ENCODE measurements at places on chromosomes 16 and 17. TPM values are rescaled to one million over a fixed set of nuclear protein-coding genes. Genes with fewer than 3 reads are reported as not detected.

TSC2 gene
- 83.0 TPM for total RNA-seq

DNA sequence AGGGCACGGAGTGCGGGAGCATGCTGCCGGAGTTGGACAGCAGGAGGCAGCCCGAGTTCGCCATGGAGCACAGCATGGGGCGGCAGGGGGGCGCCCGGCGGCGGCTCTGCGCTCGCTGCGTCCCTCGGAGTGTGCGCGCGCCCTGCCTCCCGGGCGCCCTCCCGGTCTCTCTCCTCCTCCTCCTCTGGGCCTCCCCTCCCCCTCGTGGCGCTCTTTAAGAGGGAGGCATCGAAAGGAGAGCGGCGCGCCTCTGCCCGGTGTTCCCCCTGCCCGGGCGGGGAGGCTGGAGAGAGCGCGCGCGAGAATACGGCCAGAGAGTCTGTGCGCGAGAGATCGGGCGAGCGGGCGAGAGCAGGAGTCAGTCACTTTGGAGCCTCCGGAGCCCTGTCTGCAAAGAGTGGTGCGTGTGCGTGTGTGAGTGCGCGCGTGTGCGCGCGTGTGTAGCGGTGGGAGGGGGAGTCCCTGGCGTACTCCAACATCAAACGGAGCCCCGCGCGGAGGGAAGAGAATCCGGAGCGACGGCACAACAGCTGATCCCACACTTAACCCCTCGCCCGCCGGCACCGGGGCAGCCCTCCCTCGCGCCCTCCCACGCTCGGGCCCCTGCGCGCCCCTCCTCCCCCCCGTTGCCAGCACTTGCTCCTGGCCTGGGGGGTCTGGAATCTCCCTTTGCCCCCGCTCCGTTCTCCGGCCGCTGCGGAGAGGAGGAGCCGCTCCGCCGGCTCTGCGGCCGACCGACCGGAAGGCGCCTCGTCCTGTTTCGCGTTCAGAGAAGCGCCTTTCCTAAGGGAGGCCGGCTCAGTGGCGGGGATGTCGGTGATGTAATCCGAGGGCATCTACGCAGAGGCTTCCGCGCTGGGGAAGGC, 108.9 kb downstream of the ENGASE start:
- DNase-seq, result no peak

GRCh38 chr16:2088759-2089358, 41.1 kb downstream of the TSC2 start:
- no peak for DNase-seq

GRCh38 chr16:31268891-31269290, 9.1 kb downstream of the ITGAM start:
- DNase-seq, result no peak

DNA sequence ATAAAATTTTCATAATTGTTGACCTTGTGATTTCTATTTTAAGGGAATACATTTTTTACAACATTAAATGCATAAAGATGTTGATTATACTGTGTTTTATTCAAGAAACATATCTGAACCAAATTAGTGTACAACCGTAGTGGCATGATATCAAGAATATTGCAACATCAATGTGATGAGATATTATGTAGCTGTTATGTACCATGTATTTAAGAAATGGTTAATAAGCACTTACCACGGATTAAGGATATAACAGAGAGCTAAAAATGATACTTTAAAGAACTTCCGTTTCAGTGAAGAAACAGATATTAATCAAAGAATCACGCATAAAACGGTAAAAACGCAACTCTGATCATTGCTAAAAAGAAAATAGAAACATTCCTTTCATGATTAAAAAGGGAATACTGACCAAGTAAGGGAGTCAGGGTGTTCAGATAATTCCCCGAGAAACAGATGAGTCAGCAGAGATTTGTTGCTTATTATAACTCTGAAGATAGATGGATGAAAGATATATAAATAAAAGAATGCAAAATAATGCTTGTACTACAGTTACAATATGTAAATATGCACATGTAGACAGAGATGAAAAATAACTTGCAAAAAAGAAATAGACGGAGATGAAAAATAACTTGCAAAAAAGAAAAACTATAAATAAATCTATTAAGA, 281.9 kb upstream of the MAF start:
- no peak for DNase-seq

DNA sequence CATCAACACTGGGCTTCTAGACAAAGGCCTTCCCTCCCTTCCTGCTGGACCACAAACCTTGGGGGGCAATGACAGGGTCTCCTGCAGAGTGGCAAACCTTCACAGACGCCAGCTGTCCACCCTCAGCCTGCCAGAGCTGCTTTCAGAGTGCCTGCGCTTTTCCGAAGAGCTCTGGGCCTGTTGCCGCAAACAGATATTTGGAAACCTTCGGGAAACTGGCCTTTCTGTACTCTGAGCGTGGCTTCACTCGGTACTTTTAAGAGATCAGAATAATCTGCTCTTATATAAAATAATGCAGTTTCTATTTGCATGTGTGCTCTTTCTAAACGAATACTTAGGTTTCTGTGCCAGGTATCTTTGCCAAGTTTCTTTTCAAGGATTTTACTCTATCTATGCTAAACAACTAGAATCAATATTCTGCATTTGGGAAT, 152.1 kb upstream of the CHMP6 start:
- no peak for DNase-seq

- no peak for DNase-seq
Measured at GRCh38 chr17:49997301-49997650, 2.3 kb upstream of the DLX3 start.

DNA sequence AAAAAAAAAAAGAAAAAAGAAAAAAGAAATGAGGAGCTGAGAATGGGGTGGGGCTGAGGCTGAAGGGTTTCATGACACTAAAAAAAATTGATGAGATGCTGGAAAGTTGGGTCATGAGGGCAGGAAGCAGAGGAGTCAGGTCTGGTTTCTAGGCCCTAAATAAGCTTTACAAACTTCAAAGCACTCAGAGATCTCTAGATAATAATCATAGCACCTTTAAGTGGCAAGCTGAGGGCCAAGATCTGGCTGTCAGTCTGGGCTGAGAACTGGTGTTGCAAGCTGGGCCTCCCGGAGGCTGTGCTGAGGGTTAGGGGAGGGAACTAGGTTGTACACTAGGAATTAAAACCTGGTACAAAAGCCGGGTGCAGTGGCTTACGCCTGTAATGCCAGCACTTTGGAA, 6.4 kb downstream of the ZNF764 start:
- no peak for DNase-seq

DNA sequence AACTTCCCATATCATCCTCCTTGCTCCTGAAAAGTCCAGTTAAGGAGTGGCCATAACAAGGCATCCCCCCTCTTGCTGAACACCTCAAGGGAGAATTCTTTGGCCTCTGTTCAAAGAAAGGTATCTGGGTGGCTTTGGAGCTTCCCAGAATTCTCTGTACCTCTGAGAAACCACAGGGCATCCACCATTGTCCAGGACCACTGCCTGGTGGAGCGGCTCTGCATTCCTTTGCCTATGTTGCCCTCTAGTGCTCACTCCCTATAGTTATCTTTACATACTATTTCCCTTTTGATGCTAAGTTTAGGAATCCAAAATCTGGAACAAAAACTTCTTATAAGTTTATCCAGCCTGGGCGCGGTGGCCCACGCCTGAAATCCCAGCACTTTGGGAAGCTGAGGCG, 30.3 kb downstream of the CHD9NB start:
- peak; percentile 7 for DNase-seq
